Iris pigment epithelial cell (primary cell): ENCODE measurements at places on chromosomes 3 and 15.

GRCh38 chr3:38471260-38471857 lies 17.7 kb downstream of the ACVR2B start:
- DNase-seq: no peak

- no peak for DNase-seq
These were observed 26.8 kb downstream of the DCBLD2 start for GRCh38 chr3:98874602-98875249.

GRCh38 chr3:43249405-43249804 lies 36.9 kb upstream of the SNRK start:
- DNase-seq: no peak

DNA sequence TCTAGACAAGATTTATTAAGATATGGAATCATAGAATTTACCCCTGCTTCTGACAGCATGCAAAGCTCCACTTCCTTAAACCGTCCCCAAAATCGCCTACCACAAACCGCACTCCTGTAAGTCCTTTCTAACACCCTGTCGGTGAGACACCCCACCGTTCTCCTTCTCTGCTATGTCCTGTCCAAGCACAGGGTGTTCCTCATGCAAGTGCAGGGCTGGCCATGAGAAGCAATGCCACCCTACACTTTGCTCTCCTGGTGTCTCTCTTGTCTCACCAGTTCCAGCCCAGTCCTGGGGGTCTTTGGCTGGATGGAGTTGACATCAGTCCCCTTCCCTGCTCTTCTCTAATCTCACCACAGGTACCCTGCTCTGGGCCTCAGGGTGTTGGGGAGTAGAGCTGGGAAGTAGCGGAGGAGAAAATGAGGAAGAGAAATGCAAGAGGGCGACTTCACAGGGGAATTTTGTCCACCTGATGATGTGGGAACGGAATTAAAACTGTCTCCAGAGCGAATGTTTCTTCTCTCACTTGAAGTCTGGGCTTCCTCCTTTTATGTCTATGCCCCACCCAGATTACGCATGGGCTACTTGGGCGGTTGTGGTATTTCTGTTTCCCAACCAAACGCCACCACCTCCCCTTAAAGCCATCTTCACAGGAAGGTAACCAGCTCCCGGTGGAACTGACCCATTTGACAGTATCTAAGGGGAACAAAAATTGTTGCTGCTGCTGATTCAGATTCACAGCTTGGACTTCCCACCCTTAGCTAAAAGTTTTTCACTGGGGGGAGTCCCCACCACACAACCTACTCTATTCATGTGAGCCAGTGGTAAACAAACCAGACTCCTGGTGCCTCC lies 49.9 kb downstream of the CASR start:
- DNase-seq: no peak

DNA sequence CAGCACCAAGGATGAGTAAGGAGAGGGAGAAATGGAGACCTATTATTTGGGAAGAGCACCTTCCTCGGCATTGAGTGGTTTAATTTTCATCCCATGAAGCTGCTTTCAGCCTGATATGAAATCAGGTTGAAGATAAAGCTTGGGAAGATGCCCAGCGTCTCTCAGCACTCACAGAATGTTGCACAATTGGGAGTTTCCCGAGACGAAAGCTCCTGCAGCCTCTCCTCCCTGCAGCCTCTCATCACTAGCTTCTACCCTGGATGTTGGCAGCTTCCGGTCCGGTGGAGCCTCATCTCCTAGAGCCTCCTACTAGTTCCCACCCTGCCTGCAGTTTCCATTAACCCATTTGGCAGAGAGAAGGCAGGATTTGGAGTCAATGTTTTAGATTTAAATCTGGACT lies 40.3 kb downstream of the EDEM1 start:
- DNase-seq: peak; percentile 16
